LHCN-M2 (cell line): ENCODE measurements at places on chromosomes 5 and 9. TPM values are rescaled to one million over a fixed set of nuclear protein-coding genes. Genes with fewer than 3 reads are reported as not detected.

TAF11L10 gene
- total RNA-seq: not detected in 2 replicates

NIPBL gene
- total RNA-seq: 14.7 and 15.3 TPM in 2 replicates

HTR4 gene
- 0.26 TPM in 1 of 2 replicates, not detected in the other for total RNA-seq

DAB2 gene
- total RNA-seq: 25.0 and 39.7 TPM in 2 replicates

ADAMTS16 gene
- 1.6 and 2.6 TPM in 2 replicates for total RNA-seq

QRFP gene
- not detected in 2 replicates for total RNA-seq
